Activated CD4-positive, alpha-beta T cell treated with anti-CD3 and anti-CD28 coated beads, Interleukin-2, amount 10 ng/mL, durations not matched to agents 24 days and 14 days (primary cell): ENCODE measurements at places on chromosomes 1 and 21. TPM values are rescaled to one million over a fixed set of nuclear protein-coding genes. Genes with fewer than 3 reads are reported as not detected.

Gene PALMD
- total RNA-seq: not detected in 2 replicates

DNA sequence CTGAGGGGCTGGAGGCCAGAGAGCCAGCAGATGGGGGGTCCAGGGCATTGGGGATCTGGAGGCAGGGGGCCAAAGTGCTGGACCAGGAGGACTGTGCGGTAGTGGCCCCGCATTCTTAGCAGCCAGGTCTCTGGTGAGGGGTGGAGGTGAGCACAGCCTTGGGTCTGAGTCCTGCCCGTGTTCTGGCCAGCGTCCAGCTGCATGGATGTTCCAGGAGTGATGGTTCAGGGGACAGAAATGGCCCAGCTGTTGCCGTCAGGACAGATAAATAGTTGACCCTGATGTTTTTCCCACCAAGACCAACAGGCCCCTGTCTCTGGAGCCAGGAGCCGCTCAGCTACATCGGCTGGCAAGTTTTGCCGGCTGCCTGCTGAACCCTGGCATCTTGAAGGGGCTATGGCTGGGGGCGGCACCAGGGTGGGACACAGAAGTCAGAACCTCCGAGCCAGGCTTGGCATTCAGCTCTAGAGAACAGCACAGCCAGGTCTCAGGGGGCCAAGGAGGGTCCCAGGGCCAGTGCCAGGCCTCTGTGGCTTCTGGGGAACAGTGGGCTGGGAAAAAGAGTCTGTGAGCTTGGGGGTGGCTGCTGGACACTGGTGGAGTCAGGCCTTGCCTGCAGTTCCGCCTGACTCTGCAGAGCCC lies 19.4 kb upstream of the TTC34 start:
- DNase-seq: no peak

DNA sequence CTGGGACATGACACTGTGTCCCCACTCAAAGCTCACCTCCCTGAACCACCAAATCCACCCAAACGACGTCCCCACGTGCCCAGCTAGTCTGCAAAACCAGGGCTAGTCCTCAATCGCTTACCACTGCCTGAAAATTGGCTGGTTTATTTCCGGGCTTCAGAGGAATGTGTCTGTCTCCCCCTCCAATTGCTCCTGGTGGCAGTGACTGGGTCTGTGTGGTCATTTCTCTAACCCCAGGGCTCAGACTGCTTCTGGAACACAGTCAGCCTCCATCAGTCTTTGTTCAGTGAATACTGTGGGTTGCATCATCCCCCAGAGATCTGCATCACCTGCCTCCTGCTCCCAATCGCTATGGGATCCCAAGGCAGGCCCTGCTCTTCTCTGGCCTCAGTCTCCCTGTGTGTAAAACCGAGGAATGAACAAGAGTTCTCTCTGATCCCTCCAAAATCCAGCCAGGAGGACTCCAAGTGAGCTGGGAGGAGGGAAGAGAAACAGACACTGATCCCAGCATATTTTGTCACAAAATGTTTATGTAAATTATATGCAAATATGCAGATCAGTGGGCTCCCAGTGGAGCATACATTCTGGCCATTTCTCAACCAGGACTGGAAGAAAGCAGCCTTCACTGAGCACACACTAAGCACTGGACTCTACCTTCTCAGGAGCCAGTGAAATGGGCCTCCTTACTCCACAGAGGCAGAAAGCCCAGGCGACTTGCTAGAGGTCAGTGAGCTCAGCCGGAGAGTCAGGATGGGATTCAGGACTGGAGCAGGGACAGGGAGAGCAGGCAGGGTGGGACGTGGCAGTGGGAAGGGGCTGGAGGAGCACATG lies 20.9 kb downstream of the SDC3 start:
- no peak for DNase-seq

DNA sequence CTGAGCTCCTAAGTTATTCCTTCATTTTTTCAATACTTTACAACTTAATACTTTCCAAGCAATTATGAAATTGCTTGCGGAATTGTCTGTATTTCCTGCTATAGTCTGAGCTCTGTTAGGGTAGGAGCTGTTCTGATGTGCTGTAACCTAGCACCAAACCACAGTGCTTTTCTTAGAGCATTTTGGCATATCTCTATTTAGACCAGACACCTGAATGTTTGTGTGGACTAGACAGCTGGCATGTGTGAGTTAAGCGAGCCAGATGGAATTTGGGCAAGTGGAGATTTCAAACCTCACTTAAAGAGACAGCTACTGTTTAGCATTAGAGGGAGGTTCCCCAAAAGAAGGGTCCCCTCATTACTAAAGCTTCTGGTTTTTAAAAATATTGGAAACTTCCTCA lies 106.1 kb downstream of the RWDD3 start:
- no peak for DNase-seq

Gene TSNAX
- 41.4 and 42.7 TPM in 2 replicates for total RNA-seq

GRCh38 chr1:231265379-231265778 lies 24.4 kb downstream of the GNPAT start:
- no peak for DNase-seq

Gene SPRR2B
- total RNA-seq: not detected in 2 replicates

- DNase-seq: peak; percentile 74
Observed at GRCh38 chr1:39960431-39960958, 5.5 kb downstream of the MFSD2A start.

Gene PPIAL4G
- total RNA-seq: 0.09 and 0.17 TPM in 2 replicates

- peak; percentile 65 for DNase-seq
Observed at GRCh38 chr1:210292231-210292871, 36.4 kb upstream of the HHAT start.

- no peak for DNase-seq
Observed at GRCh38 chr1:30697571-30698376, 25.6 kb downstream of the MATN1 start.
